Right renal cortex interstitium (tissue), 3 donors: ENCODE measurements at places on chromosomes 2 and 18. TPM values are rescaled to one million over a fixed set of nuclear protein-coding genes. Genes with fewer than 3 reads are reported as not detected.

- no peak for DNase-seq
Observed at GRCh38 chr2:168650781-168651180, 151.7 kb upstream of the NOSTRIN start.

The FBXO15 gene
- 6.7 TPM for polyA plus RNA-seq

DNA sequence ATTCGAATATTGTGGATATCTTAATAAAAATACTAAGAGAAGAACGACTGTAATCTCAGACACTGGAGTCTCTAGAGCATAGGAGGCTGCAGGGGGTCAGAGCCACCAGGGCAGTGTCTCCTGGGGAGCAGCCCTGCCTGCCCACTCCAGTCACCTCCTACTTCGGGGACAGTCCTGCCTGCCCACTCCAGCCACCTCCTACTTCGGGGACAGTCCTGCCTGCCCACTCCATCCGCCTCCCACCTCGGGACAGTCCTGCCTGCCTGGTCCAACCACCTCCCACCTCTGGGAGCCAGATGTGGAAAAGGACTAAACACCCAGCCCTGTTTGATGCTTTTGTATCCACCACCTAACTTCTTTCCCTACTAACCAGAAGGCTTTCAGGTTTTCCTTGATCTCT lies 350.1 kb upstream of the SMIM21 start:
- no peak for DNase-seq

GRCh38 chr2:58700591-58700990 lies 459.5 kb upstream of the FANCL start:
- no peak for DNase-seq

DNA sequence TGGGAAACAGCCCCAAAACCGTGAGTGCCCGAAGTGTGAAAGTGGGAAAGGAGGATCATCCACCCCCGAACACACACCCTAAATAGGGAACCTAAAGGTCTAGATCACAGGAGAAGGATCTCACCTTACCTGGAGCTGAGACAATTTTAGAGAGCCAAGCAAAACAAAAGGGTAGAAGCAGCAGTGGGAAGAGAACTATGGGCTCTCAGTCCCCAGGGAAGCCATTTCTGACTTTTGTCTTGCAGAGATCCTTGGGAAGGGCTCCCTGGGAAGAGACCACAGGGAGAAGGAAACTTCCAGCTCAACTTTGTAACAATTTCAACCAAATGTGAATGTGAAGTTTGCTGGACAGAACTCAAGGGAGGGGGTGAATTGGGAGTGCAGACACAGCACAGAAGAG lies 110.6 kb downstream of the WDPCP start:
- no peak for DNase-seq

DNA sequence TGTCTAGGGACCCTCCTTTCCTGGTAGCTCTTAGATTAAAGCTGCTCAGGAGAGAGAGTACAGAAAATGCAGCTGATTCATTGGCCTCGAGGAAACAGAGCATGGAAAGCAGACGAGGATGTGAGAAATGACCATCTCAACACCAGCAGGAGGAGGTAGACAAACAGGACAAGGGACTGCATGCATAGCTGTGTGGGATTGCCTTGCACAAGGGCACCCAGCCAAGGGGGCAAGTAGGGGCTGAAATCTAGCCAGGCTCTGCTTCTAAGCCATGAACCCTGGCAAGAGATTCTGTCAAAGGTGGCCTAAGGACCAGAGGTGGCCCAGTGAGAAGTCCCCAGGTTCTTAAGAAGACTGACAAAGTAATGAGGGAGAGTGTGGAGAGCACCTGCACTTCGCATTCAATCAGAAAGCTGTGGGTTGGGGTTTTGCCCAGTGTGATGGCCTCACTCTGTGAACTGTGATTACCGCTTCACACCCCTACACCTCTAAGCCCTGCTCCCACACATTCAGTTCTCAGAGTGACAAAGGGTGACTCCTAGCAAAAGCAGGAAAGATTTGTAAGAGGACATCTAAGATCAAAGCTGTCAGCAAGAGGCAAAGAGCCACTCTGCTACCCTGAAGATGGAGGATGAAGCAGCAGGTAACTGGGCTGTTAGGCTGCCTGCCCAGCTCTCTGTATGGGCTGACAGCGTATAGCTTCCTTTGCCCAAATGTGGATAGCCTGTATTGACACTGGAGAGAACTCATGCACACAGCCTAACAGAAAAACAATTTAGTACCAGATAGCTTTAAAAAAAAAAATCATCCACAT lies 151.3 kb upstream of the PELI1 start:
- DNase-seq: no peak

GRCh38 chr2:179455172-179455524 lies 190.5 kb upstream of the SESTD1 start:
- no peak for DNase-seq

DNA sequence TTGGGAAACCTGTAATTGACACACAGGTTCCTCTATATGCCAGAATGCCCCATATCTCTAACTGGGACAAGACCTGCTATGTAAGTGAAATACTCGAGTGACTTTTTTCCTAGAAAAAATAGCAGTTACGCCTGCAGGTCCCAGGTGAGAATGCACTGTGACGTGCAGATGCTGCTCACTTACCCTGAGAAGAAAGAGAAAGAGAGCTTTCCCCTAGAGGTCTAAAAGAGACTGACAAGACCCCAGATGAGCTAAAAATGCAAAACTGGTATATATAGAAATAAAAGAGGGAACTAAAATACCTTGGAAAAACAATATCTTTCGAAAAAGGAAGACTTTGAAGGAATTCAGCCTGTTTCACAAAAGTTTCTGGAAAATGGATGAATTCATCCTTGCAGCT lies 383.0 kb upstream of the DCC start:
- no peak for DNase-seq

DNA sequence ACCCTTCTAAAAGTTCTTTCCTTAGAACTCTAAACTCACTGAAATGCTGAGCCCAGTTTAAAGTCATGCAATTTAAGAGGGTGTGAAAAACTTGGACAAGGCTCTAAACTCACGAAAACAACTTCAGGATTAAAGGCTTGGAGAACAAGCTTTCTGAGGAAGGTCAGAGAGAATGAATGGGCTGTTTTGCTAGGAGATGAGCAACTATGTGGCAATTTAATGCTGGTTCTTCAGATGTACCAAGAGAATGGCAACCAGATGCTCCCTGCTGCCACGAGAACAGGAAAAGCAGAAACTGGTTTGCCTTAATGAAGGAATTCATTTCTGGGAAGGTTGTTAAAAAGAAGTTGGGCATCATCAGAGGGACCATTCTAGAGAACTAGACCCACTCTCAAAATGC lies 77.8 kb upstream of the PMAIP1 start:
- DNase-seq: no peak

- DNase-seq: peak; percentile 34
Observed at GRCh38 chr2:19955544-19956422, 34.1 kb downstream of the WDR35 start.

- no peak for DNase-seq
Observed at GRCh38 chr2:191910518-191910917, 63.6 kb upstream of the CAVIN2 start.

- DNase-seq: no peak
Observed at GRCh38 chr2:204180649-204181048, 244.1 kb downstream of the ICOS start.

The SNED1 gene
- polyA plus RNA-seq: 7.4 TPM

DNA sequence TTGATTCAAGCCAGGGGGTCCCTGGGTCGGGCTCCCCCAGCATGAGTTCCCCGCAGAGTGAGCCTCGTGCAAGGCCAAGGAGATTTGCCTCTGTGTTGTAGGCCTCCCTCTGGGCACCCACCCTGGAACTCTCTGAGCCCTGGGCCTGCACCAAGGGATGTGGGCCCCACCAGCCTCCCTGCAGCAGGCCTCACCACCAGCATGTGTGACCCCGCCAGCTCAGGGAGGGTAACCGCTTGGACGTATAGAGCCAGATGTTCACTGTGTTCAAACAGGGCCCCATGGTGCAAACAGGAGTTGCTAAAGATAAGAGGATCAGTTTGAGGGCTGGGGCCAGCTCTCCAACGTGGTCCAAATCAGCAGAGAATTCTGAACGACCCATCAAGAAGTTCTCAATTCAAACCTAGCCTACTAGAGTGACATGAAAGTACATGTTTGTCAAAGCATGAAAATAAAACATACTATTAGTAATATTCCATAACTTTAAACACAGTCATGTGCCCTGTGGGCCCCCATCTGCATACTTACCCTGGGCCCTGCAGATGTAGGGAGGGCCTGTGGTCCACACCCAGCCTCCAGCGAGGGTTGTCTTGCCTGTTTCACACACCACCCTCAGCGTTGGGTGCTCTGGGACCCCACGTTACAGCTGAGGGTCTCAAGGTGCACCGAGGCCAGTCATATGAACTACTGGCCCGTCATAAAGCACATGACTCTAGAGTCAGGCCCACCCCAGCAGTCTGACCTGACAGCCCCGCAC lies 5.5 kb upstream of the TUBB6 start:
- DNase-seq: no peak

GRCh38 chr18:54209471-54210180 lies 14.8 kb downstream of the MBD2 start:
- DNase-seq: no peak

The ZAP70 gene
- 1.5 TPM for polyA plus RNA-seq

DNA sequence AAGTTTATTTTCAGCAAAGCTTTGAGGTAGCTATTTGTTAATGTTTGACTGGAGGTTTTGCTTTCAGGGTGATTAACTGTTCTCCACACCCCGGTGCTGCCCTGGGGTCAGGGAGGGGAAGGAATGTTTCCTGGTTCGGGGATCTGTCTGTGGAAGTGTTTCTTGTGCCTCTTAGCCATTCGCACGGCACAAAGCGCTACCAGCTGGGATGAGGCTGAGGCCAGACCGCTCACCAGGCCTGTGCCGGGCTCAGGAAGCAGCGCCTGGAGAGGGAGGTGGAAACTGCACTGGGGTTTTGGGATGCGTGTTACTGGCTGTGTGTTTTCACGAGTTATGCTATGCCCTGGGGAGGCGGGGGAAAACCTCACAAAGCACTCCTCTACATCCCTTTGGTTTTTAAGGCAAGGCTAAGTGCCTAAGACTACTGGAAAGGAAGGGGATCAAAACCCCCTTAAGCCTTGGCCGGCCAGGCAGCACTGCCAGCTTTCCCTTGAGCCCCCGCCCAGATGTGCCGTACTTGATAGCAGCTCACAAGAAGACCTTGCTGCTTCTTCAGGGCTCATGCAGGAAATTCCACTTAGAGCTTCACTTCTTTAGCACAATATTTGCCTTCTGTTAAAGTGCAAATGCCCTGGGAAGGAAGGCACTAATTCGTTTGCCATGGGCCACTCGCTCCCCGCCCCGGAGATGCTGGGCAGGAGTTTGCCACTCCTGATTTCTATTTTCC lies 65.7 kb upstream of the CNGA3 start:
- DNase-seq: no peak

The C2orf80 gene
- 0.44 TPM for polyA plus RNA-seq

DNA sequence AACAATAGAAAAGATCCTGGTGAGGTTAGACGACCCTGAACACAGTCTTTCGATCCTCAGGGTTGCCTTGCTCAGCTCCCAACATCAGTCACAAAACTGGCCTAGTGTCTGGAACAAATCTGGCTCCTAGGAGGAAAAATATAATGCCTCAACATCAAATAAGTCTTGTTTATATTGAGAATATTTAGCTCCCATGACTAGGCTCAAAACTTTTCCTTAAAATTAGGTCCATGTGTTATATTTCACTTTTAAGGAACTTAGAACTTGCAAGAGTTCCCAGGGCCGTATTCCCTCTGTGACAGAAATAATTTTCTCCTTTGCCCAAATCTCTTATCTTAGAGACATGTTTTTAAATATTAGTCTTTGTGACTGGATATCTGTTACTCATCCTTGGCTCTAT lies 819.7 kb upstream of the ZEB2 start:
- no peak for DNase-seq

GRCh38 chr2:236608188-236608525 lies 38.5 kb downstream of the ACKR3 start:
- DNase-seq: no peak

The CENPA gene
- 14.1 TPM for polyA plus RNA-seq

DNA sequence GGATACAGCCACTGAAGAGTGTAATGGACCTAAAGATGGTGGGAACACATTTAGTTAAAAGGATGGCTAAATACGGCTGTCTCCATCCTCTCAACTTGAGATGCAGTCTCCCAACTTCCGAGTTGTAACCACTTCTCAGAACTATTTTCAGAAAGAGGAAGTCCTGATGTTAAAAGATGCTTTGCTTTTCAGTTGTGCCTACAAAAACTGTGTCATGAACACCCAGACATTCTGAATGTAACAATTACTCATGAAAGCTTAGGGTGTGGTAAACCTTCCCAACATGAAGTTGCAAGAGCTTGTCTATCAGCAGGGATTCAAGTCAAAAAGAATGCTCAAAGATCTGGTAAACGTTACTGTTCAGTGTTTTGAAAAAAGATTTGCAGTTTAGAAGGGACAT lies 147.9 kb downstream of the DOCK10 start:
- DNase-seq: no peak

- DNase-seq: no peak
Observed at GRCh38 chr18:46013484-46014189, 46.5 kb upstream of the EPG5 start.

- no peak for DNase-seq
Observed at GRCh38 chr2:14601156-14601770, 31.3 kb upstream of the LRATD1 start.

DNA sequence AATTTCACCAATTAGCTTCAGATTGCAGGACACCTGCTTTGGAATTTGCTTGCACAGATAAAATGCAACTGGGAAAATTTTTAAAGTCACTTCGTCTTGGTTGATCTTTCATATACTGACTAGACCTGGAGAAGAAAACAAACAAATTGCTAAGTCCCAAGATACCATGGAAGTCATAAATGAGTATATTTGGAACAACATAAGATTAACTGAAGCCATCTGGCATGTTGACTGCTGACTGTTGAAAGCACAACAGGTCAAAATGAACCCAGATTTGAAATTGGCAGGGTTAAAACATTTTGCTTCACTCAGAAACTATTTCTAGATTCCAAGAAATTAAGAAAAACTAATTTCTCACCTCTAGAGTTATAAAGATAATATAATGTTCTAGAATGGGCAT lies 470.7 kb downstream of the LPIN1 start:
- no peak for DNase-seq

- no peak for DNase-seq
Observed at GRCh38 chr2:18009891-18010290, 131.4 kb downstream of the KCNS3 start.

DNA sequence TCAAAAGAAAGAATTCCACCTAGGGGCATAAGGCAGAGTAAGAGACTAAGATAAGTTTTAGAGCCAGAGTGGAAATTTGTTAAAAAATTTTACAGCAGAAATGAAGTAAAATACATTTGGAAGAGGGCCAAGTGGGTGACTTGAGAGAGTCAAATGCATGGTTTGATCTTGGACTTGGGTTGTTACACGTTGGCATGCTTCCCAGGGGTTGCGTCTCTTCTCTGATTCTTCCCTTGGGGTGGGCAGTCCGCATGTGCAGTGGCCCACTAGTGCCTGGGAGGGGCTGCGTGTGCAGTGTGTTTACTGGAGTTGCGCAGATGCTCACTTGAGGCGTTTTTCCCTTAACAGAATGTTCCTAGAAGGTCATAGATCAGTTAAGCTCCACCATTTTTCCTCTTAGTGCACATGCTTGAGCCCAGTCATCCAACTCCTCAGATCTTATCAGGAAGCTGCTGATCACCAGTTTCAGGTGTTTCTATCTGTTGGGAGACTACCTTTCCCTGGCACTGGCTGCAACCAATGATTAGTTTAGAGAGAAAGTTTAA lies 13.1 kb downstream of the SEH1L start:
- DNase-seq: no peak
